ENCODE measurements at places on chromosomes 7 and 10. TPM values are rescaled to one million over a fixed set of nuclear protein-coding genes. Genes with fewer than 3 reads are reported as not detected.

The LIPM gene
- not detected for total RNA-seq

The AGAP9 gene
- total RNA-seq, result 4.8 TPM

The CROT gene
- 8.9 TPM for total RNA-seq

The FRAT2 gene
- 10.3 TPM for total RNA-seq

The LRRC18 gene
- total RNA-seq, result not detected

Measured in glomerular endothelial cell (primary cell).